NCI-H1694 (cell line): ENCODE measurements at places on chromosomes 2 and 18.

GRCh38 chr2:37610638-37611289, 60.7 kb downstream of the CDC42EP3 start:
- no peak for DNase-seq

DNA sequence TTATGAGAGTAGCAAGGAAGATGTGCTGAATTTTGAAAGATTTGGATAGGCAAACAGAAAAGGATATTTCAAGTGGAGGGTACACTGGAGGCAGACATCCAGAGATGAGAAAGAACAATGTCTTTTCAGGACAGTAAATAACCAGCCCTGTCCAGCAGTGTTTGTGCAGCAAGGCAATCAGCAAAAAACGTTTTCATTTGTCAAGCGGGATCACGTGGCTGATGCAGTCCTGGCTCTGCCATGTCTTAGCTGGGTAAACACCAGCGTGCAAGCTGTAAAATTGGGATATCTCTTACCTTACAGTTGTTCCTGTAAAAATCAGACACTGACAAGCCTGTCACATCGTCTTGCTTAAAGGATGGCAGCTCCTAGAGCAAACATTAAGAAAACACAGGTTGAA, 67.8 kb downstream of the CWC22 start:
- DNase-seq, result no peak

DNA sequence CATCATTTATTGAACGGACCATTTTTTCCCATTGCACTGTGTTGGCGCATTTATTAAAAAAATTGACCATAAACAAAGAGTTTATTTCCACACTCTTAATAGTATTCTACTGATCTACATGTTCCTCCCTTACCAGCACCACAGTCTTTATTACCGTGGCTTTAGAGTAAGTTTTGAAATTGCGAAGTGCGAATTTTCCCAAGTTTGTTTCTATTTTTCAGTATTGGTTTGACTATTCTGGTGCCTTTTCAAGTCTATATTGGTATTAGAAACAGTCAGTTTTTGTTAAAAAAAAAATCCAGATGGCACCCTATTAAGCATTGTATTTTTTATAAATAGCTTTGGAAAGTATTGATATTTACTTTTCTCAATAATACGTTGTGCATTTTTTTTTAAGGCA, 795.1 kb upstream of the HS6ST1 start:
- DNase-seq, result no peak

DNA sequence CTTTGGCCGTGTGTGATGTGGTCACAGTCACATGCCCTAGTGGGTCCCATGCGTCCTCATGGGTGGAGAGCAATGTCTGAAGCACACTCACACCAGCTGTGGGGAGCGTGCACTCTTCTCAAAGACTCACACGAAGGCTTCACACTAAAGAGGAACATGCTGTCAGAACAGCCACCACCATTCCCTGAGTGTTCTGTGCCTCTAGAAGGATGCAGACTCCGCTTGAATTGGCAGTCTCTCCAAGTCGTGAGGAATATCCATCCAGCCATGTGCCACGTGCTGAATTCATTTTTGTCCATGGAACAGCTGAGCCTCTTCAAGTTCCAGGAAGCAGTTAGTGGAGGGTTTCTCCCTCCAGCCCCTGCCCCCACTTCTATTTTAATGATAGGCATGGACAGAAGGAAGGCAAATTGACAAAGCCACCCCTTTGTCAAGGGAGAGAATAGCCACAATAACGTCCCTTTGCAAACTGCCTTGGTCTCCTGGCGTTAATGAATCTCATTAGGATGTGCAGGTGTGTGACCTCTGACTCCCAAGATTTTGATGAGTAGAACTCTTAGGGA, 464.3 kb upstream of the ID2 start:
- no peak for DNase-seq

DNA sequence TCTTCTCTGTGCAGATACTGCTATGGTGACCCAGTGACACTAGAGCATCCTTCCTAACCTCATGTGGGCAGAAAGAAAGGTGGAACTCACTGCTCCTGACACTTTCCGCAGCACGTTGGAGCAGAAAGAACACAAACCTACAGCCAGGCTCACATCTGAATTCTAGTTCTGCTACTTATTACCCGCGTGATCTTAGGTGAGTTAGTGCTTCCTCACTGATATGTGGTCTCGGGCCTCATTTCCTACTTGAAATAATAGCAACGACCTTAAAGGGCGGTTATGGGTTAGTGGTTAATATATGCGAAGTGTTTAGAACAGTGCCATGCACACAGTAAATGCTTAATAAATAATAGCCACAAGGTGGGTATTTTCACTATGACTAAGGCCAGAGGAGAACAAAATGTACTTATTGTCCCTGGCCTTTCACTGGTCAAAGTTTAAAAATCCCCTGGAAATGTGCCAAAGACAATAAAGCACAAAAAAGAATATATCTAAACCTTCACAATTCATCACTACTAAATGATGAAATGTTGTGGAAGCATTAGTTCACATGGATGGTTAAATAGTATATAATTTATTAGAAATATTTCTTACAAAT, 66.6 kb downstream of the MYOM1 start:
- no peak for DNase-seq

- DNase-seq, result no peak
Measured at GRCh38 chr2:23777826-23778225, 149.1 kb downstream of the ATAD2B start.

- DNase-seq, result no peak
Measured at GRCh38 chr2:140589696-140590095, 1541.1 kb downstream of the LRP1B start.

DNA sequence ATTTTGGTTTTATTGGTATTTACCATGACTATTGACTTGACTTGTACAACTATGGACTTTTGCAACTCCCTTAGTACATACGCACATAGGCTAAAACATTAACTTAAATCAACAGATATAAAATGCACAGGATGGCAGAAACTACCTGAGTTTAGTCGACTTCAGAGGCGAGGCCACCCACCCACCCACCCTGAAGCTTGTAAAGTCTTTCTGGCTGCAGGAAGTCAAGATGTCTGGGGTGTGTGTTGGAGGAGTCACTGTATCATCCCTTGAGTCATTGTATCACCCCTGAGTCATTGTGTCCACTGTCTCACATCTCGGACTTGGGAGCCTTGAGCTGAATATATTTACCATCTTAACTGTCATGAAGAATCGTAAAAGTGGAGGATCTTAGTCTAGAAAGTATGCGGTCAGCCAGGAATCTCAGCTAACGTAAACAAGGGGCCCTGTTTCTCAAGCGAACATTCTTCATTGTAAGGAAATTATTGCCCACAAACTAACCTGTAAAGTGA, 140.0 kb upstream of the ST6GAL2 start:
- no peak for DNase-seq

DNA sequence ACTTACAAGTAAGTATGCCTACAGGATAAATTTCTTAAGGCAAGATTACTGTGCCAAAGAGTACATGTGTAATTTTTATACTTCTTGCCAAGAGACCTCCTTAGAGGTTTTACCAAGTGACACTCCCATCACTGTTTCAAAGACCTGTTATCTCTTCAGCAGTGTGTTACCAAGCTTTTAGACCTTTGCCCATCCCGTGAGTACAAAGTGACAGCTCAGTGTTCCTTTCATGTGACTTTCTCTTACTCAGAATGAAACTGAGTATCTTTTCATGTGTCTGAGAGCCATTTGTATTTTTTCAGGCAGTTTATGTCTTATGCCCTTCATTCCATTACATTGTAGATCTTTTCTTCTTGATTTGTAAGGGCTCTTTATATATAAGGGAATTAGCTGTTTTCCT, 287.5 kb upstream of the SALL3 start:
- DNase-seq, result no peak

GRCh38 chr2:200450288-200450687, 59.6 kb downstream of the KCTD18 start:
- no peak for DNase-seq

GRCh38 chr2:33322612-33323011, 153.8 kb upstream of the RASGRP3 start:
- DNase-seq, result no peak

DNA sequence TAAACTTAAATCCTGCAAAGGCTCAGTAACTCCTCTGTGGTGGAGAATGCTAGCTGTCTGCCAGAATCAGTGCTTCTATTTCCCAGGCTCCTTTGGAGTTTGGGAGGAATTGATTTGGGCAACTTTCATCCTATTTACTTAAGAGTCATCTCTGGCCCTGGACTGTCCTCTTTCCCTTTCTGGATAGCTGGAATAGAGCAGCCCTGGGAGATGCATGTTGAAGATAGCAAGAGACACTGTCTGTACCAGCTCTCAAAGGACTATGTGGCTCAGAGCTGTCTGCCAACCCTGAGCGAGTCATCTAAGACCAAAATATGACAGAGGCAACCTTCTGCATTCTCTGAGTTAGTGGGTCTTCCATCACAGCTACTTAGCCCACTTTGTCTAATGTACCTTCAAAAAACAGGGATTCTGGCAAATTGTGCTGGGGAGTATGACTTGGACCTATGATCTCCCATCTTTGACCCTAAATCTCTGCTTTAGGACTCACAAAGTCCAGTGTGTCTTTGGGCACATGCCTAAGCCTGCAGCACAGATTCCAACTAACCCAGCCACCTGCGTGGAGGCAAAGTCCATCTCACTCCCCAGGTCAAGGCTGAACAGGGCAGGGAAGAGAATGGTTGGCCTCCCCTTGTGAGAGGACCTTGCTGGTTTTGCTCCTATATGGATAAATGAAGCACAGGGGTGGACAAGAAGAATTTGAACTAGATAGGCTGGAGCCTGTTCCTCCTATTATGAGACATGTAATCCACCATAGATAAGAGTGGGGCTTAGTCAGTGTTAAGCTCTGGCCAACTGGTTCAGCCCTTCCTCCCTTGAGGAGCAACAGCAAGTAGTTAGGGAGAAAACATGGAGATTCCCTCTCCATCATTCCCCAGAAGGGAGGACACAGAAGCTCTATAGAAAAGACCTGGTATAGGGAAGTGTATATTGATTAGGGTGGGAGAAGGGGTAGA, 99.1 kb upstream of the PELI1 start:
- no peak for DNase-seq

- DNase-seq, result no peak
Measured at GRCh38 chr18:79899609-79900445, 51.6 kb downstream of the SLC66A2 start.

GRCh38 chr2:96161898-96162297, 16.7 kb upstream of the DUSP2 start:
- DNase-seq, result no peak

DNA sequence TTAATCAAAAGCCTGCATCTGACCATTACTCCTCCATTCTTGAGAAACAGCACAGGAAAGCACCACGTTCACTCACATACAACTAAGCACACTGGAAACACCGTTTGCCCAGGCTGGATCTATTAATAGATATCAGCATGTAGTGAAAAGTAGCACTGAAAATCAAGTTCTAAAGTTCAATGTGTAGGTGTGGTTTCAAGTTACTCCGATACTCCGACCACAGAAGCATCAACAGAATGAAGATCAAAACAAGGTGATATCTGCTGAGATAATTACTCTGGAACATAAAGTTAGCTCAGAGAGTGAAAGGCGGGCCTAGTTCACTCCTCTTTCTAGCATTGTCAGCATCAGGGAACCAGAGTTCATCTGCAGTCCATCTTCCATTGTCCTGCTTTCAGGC, 1367.4 kb upstream of the ACVR2A start:
- no peak for DNase-seq

GRCh38 chr18:5622905-5623304, 79.1 kb upstream of the EPB41L3 start:
- DNase-seq, result no peak

GRCh38 chr2:226002438-226002837, 602.9 kb downstream of the NYAP2 start:
- no peak for DNase-seq

DNA sequence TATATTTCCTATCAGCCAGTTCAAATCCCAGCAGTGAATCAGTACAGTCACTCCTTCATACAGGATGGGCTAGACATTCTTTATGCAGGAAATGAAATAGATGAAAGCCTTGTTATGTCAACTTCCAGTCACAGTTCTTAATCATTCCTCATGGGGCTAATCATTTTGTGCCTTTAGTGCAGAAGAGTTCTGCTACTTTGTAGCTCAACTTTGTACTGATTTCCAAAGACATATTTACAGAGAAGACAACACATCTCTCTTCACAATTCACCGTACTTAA, 593.9 kb upstream of the NETO1 start:
- DNase-seq, result no peak

- no peak for DNase-seq
Measured at GRCh38 chr2:160407393-160408172, 86.0 kb downstream of the RBMS1 start.

DNA sequence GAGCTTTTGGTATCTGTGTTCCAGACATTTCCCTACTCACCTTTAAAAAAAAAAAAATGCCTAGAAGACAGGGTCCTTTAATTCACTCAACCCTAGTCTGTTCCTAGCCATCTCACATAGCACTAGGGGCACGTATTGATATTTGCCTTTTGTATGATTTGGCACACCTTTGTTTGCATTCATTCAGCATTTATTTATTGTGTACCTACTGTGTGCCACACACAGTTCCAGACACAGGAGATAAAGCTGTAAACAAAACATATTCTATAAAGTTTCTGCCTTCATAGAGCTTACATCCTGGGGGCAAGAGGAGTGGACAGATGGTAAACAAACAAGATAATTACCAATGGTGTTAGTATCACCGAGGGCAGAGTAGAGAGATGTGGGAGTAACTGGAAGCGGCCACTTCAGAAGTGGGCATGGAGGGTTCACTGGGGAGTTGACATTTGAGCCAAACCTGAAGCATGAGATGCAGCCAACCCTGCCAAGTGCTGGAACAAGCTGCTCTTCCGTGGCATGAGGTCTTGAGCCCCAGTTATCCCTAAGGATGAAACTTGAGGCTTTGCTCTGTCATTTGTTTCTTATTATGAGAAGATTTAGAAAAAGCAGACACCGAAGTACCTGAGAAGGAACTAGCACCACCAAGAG, 18.2 kb downstream of the MAPRE2 start:
- DNase-seq, result no peak

GRCh38 chr18:38454764-38455469, 889.3 kb upstream of the CELF4 start:
- DNase-seq, result peak; percentile 48

DNA sequence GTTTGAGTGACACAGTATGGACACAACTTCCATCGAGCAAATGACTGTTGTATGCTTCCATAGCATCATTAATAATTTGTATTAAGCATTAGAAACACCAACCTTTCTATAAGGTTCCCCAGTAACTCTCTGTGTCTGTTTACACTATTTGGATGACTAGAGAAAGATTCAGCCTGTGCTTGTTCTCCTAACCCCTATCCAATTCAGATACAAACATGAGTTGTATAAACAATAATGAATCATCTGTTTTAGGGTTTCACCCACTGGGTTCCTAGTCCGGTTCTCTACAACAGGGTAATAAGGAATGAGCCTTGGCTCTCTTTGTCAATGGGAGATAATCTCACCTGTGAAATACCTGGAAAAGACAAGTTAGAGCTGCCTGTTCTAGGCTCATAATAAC, 894.1 kb upstream of the PIK3C3 start:
- DNase-seq, result no peak

GRCh38 chr2:158381978-158382377, 74.6 kb downstream of the CCDC148 start:
- DNase-seq, result no peak

DNA sequence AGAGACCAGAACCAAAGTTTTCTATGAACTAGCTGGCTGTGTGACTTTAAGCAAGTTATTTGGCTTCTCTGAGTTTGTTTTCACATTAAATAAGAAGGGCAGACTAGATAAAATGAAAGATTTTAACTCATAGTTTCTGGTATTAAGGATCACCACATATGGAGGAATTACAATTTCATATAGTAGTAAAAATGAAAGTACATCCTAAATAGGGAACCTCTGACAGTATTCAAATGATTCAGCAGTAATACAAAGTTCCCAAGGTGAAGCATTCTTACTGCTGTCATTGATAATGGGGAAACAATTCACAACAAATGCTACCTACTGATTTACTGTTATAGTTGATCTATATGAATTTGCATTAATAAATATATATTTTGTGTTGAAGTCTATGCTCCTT, 170.3 kb upstream of the VRK2 start:
- no peak for DNase-seq
